ENCODE measurements at places on chromosomes 3 and 15. TPM values are rescaled to one million over a fixed set of nuclear protein-coding genes. Genes with fewer than 3 reads are reported as not detected.
A peak's percentile ranks its signal among the peaks of the same experiment; 100 is the strongest.

- H3K36me3 ChIP-seq, result no peaks in the 10 kb centered on the region
- H3K27me3 ChIP-seq, result no peaks in the 10 kb centered on the region
- no peak overlapping the region for H3K27ac ChIP-seq
- no peak overlapping the region for H3K4me3 ChIP-seq
- no peak for DNase-seq
Measured at GRCh38 chr3:171977860-171978259, 61.5 kb upstream of the FNDC3B start.

DNA sequence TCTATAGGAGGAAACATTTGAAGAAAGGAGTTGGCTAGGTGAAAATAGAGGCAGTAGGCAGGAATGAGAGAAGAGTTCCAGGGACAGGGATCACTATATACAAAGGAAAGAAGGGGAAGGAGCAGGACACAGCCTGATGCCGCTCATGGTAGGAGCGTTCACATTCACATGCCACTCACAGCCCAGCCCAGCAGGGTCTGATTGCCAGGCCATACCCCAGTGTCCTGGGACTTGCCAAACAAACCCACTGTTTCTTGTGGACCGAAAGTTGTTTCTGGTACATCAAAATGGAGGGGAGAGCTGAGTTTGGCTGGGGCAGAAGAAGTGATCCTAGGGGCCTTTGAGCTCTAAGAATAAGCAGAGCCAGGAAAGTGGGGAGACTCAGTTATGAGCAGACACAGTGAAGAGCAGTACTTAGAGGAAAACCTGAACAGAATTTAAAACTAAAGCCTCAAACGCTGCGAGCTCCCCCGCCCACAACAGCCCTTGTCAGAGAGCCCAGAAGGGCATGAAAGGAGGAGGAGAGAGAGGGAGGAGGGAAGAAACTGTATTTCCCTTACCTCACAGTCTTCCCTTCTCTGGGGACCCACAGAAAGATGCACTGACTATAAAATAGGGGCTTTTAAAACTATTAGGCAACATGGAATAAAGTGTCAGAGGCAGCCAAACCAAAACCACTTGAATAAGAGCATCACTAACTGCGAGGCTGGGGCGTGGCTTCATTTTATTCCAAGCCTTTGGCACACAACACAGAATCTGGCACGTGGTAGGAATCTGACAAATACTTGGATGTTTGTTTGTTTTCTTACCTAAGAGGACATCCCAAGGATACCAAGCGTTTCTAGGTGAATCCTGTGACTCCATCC is 129.0 kb downstream of the RPL22L1 start:
- no peak overlapping the region for H3K4me3 ChIP-seq
- peak overlapping the region; percentile 58 for H3K27ac ChIP-seq
- H3K27me3 ChIP-seq, result no peaks in the 10 kb centered on the region
- no peaks in the 10 kb centered on the region for H3K36me3 ChIP-seq
- H3K4me1 ChIP-seq, result peaks cover 11% of the 10 kb centered on the region
- DNase-seq, result no peak

DNA sequence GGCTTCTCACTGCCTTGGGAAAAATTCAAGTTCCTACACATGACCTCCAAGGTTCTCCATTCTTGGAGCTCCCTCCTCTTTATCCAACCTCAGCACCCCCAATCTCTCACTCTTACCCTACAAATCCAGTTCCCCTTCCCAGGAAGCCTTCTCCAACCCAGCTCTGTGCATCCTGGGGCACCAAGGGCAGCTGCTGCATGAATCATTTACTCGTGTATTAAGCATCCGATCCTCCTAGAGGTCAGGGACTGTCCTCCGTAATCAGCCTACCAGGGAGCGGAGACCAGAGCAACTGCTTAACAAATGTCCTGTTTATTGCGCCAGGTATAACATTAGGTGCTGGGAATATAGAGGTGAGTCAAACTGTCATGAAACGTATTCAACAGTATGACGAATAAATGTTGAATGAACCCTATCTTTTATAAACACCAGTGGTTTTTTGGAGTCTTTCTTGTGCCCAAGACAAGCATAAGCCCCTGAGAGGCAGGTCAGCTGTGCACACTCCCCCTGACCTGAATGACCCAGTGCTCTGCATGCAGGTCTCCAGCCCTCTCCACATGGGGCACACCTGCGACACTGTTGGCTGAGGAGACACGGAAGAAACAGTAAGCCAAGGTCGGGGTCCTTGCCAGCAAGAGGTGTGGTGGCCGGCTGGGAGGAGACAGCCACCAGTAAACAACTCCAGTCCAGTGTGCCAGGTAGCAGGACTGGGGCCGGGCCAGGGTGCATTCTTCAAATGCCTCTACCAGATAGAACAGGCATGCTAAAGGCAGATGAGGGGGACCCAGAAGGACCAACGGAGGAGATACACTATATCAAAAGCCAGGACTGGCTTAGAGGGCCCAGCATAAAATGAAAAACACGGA is 27.6 kb downstream of the ANP32A start:
- H3K36me3 ChIP-seq, result no peaks in the 10 kb centered on the region
- no peaks in the 10 kb centered on the region for H3K27me3 ChIP-seq
- no peak for DNase-seq
- H3K4me3 ChIP-seq, result no peak overlapping the region
- H3K27ac ChIP-seq, result no peak overlapping the region

DNA sequence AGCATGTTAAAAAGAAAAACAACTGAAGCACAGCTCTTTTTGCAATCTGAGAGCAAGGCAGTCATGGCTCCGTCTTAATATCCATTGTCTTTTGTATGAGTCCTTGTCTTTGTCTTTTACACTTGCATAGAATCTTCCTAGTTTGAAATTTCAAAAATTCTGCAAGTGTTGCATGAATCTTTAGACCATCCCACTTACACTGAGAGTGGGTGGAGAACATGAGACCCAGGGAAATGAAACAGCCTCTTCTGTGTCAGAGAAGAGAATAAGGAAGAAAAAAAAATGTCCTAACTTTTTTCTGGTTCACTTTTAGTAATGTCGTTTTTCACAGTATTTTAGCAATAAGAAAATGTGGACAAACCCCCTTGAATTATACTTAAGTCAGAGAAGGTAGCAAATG is 12.1 kb upstream of the DCLK3 start:
- no peaks in the 10 kb centered on the region for H3K4me1 ChIP-seq
- DNase-seq, result no peak
- no peaks in the 10 kb centered on the region for H3K36me3 ChIP-seq
- H3K27me3 ChIP-seq, result no peaks in the 10 kb centered on the region

DNA sequence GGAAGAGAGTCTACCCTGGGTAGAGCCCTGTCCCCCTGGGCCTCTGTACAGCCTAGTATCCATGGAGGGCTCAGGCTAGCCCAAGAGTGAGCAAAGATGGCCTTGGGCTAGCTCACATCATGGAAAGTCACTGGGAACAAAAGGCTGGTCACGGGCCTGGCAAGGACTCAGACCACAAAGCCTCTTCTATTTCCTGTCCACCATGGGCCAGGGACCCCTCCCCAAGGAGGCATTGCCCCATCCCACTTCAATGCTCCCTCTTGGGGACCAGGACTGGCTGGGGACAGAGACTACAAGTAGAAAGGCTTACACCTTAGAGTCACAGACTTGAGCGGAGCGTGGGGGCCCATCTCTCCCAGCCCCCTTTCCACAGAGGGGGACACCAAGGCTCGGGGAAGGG is 16.9 kb downstream of the DUSP7 start:
- DNase-seq, result no peak
- H3K27me3 ChIP-seq, result no peaks in the 10 kb centered on the region
- H3K4me1 ChIP-seq, result peaks cover 25% of the 10 kb centered on the region

DNA sequence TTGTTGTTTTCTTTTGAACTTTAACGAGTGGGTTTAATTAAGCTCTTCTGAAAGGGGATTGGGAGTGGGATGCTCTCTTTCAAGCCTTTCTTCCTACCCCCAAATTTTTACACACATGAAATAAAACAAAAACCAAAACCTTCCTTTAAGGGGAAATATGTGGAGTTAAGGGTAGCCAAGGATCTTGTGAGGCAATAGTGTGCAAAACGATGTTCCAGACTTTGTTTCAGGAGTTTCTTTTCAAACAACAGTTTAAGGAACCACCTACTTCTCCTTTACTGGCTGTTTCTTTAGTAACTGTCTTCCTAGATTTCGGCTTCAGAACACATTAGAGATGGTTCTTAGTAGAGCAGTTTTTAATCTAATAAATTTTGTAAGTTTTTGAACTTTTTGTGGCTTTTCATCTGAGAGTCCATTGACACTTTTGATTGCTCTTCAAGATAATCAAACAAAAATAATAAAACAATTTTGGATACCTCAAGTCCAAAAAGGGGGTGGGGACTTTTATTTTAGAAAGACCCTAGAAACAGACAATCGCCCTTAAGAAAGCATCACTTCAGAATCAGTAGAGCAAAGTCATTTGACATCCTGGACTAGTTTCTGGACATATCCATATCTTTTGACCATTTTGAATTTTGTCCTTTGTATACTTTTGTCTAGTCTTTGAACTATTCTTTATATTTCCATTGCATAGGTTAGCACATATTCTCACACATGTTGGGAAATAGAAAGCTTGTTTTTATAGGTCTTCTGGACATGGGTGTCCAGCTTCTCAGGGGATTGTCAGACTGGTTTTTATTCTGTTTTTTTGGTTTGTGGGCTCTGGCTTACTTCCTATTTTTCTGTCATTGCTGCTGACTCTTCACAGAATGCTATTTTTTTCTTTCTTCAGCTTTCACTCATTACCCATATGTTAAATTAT is 6.0 kb downstream of the DIPK2A start:
- no peaks in the 10 kb centered on the region for H3K36me3 ChIP-seq
- H3K27me3 ChIP-seq, result no peaks in the 10 kb centered on the region
- H3K4me1 ChIP-seq, result peaks cover 62% of the 10 kb centered on the region
- peak overlapping the region; percentile 56 for H3K27ac ChIP-seq
- peak overlapping the region; percentile 25 for H3K4me3 ChIP-seq
- no peak for DNase-seq

DNA sequence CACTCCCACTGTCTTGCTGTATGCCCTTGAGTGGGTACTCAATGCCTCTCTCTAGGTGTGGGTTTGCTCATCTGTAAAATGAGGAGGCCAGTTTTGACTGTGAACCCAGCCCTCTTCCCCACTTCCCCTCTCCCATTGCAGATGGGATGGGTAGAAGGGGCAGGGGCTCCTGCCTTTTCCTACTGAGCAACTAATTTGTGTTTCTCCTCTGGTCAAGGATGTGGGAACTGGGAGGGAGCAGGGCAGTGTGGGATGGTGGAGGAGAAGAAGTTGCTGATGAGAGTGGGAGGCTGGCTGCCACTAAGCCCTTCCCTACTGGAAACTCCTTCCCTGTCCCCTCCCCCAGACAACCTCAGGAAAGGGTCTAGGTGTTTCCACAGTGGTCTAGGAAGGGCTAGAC is 20.1 kb upstream of the ANKDD1A start:
- no peak overlapping the region for H3K4me3 ChIP-seq
- H3K27me3 ChIP-seq, result no peaks in the 10 kb centered on the region
- no peak for DNase-seq
- no peaks in the 10 kb centered on the region for H3K36me3 ChIP-seq
- peaks cover 41% of the 10 kb centered on the region for H3K4me1 ChIP-seq

- H3K4me3 ChIP-seq, result no peak overlapping the region
- peaks cover 75% of the 10 kb centered on the region for H3K4me1 ChIP-seq
- no peak for DNase-seq
- peak overlapping the region; percentile 83 for H3K27ac ChIP-seq
- H3K36me3 ChIP-seq, result no peaks in the 10 kb centered on the region
Measured at GRCh38 chr3:4507024-4507596, 14.0 kb downstream of the ITPR1 start.

- no peaks in the 10 kb centered on the region for H3K27me3 ChIP-seq
- H3K27ac ChIP-seq, result peak overlapping the region; percentile 97
- no peak for DNase-seq
- no peaks in the 10 kb centered on the region for H3K36me3 ChIP-seq
Measured at GRCh38 chr3:20038699-20039465, 1.4 kb upstream of the KAT2B start.

- H3K4me1 ChIP-seq, result no peaks in the 10 kb centered on the region
- no peak for DNase-seq
- no peaks in the 10 kb centered on the region for H3K27me3 ChIP-seq
- no peak overlapping the region for H3K27ac ChIP-seq
- no peak overlapping the region for H3K4me3 ChIP-seq
- no peaks in the 10 kb centered on the region for H3K36me3 ChIP-seq
Measured at GRCh38 chr3:159171333-159171732, 369.5 kb downstream of the MFSD1 start.

GRCh38 chr3:11128682-11129632 is 25.3 kb upstream of the HRH1 start:
- peak; percentile 81 for DNase-seq
- no peak overlapping the region for H3K27ac ChIP-seq
- no peaks in the 10 kb centered on the region for H3K4me1 ChIP-seq
- no peaks in the 10 kb centered on the region for H3K36me3 ChIP-seq

- H3K36me3 ChIP-seq, result no peaks in the 10 kb centered on the region
- peaks cover 25% of the 10 kb centered on the region for H3K4me1 ChIP-seq
- no peak overlapping the region for H3K27ac ChIP-seq
- no peak overlapping the region for H3K4me3 ChIP-seq
Measured at GRCh38 chr3:172235698-172236097, 196.3 kb downstream of the FNDC3B start.

DNA sequence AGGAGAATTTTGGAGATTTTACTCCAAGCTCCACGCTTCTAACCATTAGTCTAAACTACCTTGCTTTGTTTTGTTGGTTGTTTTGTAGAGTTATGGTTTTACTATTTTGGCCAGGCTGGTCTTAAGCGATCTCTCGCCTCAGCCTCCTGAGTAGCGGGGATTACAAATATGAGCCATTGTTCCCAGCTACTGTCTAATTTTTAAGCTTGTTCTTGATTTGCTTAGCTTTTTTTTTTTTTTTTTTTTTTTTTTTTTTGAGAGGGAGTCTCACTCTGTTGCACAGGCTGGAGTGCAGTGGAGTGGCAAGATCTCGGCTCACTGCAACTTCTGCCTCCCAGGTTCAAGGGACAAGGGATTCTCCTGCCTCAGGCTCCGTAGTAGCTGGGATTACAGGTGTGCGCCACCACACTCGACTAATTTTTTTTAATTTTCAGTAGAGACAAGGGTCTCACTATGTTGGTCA is 28.5 kb downstream of the EFCAB12 start:
- no peak for DNase-seq
- peak overlapping the region; percentile 88 for H3K27ac ChIP-seq
- H3K4me3 ChIP-seq, result peak overlapping the region; percentile 93
- H3K27me3 ChIP-seq, result no peaks in the 10 kb centered on the region

GRCh38 chr3:115275896-115276295 is 128.8 kb upstream of the ZBTB20 start:
- H3K27ac ChIP-seq, result no peak overlapping the region
- no peaks in the 10 kb centered on the region for H3K36me3 ChIP-seq
- no peak for DNase-seq

DNA sequence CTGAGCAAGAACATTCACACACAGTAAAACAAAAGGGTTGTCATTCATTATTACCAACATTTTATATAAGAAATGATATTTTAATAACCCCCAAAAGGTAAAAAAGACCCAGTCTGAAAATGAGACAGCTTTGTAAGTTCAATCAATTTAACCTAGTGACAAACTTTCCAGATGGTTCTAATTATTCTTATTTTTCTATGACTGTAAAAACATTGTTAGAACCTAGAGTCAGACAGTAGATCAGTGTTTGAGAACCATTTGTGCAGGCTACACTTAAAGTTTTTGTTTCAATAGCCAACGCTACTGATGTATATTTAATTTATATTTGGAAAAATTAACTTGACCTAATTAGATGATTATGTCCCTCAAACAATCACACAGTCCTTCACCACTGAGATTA is 708.4 kb upstream of the CBLB start:
- no peaks in the 10 kb centered on the region for H3K4me1 ChIP-seq
- H3K36me3 ChIP-seq, result no peaks in the 10 kb centered on the region
- no peak for DNase-seq
- H3K27ac ChIP-seq, result no peak overlapping the region
- no peak overlapping the region for H3K4me3 ChIP-seq

Gene ALDH1A2
- total RNA-seq, result 41.2 TPM

Gene GPR171
- 0.58 TPM for total RNA-seq

Gene PCSK6
- 16.1 TPM for total RNA-seq

Gene EFHB
- total RNA-seq, result 0.84 TPM

Gene NEDD4
- 35.1 TPM for total RNA-seq

Gene ISLR2
- 1.1 TPM for total RNA-seq

Gene CAMP
- 0.65 TPM for total RNA-seq

Gene GOLGA8S
- total RNA-seq, result under 0.01 TPM
